ENCODE measurements at places on chromosomes 12 and 14.

DNA sequence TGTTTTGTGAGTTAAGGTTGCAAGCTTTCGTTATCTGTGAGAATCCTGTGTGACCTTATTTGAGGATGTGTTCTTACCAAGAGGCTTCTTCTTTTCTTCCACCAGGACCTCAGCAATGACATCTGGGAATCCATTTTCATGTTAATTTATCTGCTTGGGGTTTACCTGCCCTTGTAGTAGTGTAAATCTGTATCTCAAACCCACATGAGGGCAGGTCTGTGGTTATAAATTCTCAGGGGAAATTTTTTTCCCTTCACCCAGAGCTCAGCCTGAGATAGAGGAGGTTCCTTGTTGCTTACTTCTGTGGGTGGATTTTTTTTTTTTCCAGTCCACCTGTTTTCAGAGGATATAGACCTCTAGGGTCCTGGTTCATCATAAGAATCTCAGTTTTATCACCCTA, 70.8 kb downstream of the AKAP6 start:
- DNase-seq, result no peak

DNA sequence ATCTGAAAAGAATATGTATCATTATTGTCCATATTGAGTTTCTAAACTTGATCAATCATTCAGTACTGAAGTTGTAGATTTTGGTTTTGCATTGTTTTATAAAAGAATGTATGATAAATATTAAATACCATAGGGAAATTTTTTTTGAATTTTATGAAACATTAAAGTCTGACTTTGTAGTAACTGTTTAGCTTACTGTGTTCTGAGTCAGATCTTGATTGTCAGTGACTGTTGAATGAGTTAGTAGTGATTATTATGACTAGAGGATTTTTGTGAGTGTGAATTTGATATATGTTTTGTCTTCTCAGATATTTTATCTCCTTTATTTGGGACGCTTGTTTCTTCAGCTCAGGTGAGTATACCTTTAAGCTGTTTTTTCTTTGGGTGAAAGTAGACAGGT, 10.1 kb downstream of the TDP1 start:
- DNase-seq, result no peak

DNA sequence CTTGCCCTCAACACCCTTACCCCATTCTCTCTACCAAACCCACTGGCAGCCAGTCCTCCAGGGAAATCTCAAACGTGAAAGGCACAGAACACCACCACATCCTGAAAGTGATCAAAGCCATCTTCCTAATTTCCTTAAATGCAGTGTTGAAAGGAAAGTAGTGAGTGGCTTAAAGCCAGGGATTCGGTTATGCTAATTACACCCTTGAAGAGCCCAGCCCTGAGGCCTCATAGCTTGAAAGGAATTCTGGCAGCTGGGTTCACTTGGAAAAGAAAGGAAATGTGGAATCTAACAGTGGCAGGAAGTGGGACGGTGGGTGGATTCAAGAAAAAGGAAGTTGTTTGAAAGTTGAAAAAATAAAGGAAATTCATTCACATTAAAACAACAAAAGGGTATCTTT, 73.0 kb upstream of the FICD start:
- DNase-seq, result no peak

DNA sequence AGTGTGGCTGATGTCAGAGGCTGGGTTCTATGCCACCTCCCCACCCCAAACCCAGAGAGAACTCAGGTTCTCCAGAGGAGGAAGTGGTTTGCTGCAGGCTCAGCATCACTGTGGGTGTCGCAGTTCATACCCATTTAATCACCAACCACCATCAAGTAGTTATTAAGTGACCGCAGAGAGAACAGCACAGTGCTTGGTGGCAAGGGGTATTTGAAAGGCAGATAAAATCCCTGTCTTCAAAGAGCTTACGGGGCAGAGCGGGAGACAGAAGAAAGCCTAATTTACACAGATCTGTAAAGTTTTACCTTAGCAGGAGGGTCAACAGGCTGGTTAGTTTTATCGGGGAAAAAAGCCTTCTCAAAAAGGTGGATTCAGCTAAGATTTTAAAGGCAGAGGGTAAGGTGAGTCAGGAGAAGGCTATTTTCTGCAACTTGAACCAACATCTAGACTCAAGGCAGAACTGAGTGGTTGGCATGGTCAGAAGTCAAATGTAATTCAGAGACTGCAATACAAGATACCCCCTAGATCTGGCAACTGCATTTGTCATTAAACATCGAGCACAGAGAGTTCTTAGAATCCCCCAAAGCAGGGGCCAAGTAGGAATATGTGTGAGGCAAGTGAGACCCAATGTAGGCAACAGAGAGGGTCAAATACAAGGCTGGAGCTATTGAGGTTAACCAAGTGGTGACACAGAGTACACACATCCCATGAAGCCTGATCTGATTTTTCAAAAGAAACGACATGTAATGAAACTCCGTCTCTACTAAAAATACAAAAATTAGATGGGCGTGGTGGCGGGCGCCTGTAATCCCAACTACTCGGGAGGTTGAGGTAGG, 13.2 kb downstream of the PXN start:
- DNase-seq, result no peak

DNA sequence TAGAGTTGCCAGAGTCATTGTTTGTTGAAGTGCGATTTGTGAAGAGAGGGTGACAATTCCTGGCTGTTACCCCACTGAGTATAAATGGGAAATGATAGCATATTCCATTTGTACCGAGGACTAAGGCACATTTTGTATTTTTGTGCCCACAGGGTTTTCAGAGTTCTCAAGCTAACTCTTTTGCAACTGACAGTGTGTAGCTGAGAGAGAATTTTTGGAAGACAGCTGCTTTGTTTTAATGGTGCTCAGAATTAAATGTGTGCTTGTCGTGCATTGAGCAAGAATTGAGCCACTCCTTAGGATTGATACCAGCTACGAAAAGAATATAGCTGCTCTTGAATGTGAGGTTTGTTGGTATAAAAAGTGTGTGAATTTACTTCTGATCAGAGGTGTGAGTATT, 21.7 kb downstream of the ANKRD13A start:
- DNase-seq, result no peak

DNA sequence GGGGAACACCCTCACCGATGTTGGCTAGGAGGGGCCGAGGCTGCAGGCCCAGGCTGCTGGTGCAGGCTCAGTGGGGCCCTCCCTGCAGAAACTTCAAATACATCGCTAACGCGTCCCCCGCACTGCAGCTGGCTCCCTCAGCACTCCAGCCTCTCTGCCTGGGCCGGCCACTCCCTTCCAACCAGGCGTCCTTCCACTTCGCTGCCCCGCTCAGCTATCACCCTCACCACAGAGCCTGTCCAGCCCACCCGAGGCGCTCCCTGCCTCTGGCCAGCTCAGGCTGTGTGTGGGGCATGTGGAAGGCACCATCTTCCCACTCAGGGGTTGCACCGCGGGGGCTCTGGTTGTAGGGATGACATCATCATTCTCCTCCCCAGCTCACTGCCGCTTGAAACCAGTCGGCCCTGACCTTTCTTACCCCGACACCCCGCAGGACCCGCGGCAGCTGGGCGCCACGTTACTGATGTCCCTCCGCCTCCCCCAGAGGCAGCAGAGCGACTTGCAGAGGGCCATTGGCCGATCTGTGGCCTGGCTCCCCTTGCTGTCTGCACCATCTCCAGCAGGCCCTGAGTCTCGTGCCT, 199.9 kb upstream of the RTL1 start:
- no peak for DNase-seq

DNA sequence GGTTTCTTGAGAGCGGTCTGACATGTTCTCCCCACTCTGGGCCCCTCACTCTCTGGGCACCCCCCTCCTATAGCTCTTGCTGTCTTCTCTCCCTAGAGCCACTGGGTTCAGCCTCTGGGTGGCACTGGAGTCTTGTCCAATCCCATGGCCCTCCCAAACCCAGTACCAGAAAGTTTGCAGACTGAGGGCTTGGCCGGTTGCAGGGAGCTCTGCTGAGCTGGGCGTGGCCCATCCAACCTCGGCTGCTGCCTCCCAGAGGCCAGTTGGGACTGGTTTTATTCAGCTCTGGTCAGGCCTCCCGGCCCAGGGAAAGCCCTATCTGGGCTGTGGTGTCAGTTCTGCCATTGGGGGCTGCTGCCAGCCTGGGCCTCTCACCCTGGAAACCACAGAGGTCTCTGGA, 37.9 kb downstream of the ISCA2 start:
- peak; percentile 65 for DNase-seq

DNA sequence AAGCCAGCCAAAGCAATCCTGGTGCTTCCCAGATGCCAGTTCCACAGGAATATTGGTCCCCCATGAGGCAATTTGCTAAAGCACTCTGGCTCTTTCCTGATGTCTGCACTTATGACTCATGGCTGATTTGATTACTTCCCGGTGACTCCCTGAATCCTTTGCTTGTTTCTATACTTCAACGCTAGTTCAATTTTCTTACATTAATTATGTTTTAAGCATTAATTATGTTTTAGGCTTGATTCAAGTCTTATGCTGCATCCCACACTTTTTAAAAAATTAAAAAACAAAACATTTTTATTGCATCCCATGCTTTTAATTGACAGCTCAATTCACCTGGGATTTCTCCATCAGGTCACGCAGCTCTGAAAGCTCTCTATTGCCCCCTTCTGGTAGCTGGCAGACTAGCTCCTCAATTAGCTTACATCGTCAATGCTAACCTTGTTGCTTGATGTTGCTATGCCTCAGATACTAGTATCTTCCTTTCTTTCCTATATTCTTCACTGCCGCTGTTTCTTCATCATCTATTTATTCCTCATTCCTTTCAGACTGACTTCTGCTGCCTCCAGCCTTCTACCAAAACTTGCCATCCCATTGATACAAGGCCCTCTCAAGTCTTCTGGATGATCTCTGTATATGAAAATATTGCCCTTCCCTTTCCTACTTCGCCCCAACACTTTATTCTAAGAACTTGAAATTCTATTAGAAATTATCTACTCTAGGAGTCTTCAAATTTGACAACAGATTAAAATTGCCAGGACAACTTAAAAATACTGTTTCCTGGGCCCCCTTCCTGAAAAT, 32.0 kb downstream of the TSHR start:
- peak; percentile 68 for DNase-seq

DNA sequence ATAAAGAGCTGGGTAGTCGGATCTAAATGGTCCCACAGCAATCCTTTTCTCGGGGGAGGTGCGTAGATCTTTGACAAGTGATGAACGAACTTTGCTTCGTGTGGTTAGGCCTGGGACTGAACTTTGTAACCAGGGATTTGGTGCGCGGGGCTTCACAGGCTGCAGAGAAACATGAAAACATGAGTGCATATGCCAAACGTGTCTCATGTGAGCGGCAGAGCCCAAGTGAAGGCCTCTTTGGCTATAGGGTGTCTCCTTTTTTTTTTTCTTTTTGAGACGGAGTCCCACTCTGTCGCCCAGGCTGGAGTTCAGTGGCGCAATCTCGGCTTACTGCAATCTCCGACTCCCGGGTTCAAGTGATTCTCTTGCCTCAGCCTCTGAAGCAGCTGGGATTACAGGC, 12.0 kb upstream of the RIOX1 start:
- DNase-seq, result no peak

DNA sequence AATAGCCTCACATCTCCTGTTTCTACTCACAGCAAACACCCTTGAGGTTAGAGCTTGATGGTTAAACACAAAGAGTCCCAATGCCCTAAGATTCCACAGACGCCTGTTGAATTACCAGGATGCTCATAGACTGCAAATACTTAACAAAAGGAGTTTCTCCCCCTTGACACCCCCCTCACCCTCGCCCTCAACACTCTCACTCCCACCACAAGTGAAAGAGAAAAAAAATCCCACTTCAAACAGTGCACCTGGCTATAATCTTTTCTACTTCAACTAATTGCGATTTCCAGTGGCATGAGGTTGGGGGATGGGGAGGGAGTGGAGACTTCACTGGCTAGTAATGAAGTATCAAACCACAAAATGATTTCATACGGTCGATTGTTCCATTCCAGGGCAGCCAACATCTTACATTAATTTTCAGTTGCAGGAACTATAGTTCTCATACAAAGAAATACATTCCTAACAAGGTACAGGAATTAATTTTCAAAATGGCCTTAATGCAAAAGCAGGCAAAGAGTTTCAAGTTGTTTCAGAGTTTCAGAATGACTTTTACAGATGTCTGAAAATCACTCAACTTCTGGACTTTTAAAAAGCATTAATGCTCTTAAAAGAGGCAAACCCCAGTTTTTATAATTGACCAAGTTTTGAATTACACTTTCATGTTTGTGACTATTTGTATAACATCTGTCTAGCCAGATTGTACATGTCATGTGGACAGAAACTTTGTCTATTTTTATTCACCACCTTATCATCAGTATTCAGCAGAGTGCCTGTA, 390.7 kb downstream of the C12orf75 start:
- no peak for DNase-seq

- no peak for DNase-seq
These were observed 71.1 kb downstream of the RASSF3 start for GRCh38 chr12:64681200-64682052.

- no peak for DNase-seq
These were observed 21.3 kb downstream of the SPX start for GRCh38 chr12:21547437-21547836.

DNA sequence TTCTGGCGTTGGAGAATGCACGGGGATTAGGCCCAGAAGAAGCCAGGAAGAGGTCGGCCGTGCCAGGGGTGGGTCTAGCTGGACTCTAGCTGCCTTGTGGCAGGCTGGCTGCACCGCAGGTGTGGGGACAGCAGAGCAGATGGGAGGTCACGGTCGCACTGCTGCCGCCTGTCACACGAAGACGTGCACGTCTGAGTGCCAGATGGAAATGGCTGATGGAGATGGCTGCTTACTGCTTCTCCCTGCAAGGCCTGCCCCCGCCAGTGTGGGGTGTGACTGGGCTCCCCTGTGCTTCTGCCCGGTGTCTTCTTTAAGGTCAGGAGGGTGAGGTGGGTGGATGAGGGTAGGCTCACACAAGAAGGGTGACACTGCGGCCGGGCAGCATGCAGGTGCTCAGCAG, 79.0 kb downstream of the MOK start:
- no peak for DNase-seq

DNA sequence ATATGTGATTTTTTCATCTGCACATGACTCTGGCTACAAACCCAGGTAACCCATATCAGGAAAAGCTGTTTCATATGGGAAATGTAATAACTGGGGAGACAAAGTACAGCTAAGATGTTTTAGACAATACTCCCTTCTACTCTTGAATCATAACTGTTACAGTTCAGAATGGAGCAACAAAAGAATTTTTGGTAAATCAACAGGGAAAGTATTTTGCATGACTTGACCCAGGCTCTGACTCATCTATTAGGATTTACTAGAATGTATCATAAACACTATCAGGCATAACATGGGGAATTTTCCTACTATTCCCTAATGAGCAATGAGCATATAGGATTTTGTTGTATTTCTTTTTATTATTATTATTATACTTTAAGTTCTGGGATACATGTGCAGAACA, 553.0 kb downstream of the SLC16A7 start:
- peak; percentile 92 for DNase-seq

- DNase-seq, result no peak
These were observed 66.5 kb downstream of the ATF7IP start for GRCh38 chr12:14431975-14432374.

Data from mammary epithelial cell (primary cell).